CD4-positive, alpha-beta T cell treated with Interleukin-12 subunit alpha and Interleukin-12 subunit beta, for 1 hour (primary cell): ENCODE measurements at places on chromosomes 11 and 22.

DNA sequence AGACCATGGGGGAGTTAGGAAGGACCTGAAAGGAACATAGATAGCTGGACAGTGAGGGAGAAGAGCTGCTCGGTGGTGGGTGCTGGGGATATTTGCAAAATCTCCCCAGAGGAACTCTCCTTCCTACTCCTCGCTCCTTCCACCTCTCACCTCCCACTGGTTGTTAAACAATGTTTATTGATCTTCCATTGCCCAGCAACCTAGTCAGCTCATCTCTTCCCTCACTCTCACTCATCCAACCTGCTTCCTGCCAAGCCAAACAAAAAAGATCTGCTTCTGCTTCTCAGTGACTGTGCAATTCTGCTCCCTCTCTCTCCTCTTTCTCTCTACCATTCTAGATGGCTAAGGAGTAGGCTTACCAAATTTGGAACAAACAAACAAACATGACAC, 115.0 kb downstream of the SLC1A2 start:
- peak; percentile 24 for DNase-seq

GRCh38 chr22:47163481-47163855, 401.0 kb downstream of the TBC1D22A start:
- no peak for DNase-seq

DNA sequence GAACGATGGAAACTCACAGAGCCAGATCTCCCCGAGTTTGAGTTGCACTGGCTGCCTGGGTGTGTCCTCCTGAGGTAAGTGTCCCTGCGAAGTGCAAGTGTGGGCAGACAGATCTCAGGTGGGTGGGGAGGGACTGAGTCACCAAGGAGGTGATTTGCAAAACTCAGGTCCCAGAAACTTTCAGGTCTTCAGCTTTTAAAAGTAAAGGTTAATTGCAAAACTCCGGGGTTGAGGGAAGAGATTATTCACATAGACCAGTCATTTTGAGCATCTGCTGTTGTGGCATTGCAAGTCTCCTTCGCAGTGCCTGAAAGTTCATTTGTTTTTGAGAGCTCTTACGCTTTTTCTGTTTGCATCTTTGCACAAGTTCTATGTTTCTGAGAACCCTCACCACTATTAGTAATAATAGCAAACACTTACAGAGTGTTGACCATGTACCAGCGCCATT, 7.1 kb downstream of the CD44 start:
- DNase-seq: peak; percentile 68

DNA sequence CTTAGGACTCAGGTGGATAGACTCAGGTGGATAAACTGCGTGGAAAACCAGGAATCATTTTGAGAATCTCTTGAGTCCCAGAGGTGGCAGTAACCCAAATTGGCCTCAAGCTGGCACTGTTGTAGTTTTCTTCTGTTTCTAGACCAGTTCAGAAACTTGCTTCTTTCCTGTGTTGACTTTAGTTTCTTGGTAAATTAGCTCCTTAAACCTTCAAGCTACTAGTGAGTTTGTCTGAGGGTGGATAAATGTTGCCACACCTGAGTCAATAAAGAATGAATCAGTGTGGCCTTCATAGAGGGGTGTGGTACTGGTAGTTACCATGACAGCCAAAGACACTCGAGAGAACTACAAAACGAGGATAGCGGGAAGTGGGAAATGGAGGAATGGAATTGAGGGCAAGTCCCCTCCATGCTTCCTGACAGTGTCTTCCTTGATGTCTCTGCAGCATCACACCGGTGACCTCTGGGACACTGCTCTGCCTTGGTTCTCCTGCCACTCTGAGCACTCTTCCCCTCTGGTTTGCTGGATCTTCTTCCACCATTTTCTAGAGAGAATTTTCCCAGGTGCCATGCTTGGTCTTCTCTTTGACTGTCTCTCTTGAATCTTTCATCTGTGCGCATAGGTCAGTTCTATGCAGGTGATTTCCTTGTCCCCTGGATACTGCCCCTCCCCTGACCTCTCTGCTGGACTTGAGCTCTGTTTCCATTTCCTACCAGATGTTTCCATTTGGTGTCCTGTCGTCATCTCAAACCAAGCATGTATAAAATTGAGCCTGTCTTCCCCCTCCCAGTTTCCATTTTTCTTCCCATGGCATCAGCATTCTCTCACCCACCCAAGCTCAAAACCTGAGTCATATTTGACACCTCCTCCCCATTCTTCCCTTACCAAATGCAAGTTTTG, 7.2 kb downstream of the POLD4 start:
- DNase-seq: peak; percentile 46

GRCh38 chr11:122634501-122634900, 21.0 kb upstream of the UBASH3B start:
- no peak for DNase-seq

DNA sequence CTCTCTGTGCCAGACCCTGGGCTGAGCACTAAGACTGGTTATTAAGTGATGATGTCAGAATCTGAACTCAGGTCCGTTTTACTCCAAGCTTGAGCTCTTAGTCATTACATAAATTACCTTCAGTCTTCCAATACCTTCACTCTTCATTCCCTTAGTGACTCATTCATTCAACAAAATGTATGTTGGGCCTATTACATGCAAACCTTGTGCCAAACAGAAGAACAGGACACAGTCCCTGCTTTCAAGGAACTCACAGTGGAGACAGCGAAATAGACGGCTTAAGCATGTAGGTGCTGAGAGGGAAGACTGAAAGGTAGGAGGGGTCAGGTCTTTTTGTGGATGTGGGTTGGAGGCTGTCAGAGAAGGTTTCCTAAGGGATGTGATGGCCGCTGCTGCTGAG, 3.3 kb downstream of the KCTD14 start:
- DNase-seq: no peak

DNA sequence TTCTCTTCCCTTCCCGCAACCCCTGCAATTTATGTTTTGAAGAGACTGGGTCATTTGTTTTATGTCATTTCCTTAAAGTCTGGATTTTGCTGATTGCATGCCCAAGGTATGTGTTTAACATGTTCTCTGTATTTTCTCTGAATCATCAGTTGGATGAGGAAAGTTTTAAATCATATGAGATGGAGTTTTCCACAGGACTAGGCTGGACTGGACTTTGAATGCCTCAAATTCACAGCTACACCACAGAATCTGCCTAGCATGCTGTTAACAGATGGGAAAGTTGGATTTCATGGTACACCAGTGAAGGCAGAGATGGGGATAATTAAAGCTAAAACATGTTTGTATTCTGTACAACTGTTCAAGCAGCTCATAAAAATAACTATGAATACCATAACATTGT, 62.6 kb downstream of the CWC15 start:
- no peak for DNase-seq

DNA sequence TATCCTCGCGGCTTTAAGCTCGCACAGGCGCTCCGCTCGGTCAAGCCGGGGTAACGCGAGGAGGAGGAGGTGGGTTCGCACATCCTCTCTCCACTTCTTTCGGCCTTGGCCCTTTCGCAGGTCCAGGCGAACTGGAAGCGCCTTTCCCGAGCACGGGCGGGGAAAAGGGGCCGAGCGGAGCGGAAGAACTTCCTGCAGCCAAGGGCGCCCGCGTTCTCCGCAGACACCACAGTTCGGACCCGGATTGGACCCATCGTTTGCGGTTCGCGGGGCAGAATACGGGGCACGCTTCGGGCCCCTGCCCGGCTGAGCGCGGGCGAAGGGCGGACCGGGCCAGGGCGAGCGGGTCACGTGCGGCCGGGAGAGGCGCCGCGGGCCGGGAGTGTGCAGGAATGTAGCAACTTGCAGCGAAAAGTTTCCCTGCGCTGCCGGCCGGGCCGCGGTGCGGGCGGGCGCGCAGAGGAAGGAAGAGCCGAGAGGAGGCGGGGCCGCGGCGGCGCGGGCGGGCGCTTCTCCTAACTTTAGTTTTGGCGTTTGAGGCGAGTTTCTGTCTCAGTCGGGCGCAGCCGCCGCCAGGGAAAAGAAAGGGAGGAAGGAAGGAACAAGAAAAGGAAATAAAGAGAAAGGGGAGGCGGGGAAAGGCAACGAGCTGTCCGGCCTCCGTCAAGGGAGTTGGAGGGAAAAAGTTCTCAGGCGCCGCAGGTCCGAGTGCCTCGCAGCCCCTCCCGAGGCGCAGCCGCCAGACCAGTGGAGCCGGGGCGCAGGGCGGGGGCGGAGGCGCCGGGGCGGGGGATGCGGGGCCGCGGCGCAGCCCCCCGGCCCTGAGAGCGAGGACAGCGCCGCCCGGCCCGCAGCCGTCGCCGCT, at the start of gene YAP1:
YAP1 (plus strand) TSS at position 552 of the 865 bp plus-strand sequence. CDS start 402 bp downstream, outside the sequence.
- peak; percentile 67 for DNase-seq

DNA sequence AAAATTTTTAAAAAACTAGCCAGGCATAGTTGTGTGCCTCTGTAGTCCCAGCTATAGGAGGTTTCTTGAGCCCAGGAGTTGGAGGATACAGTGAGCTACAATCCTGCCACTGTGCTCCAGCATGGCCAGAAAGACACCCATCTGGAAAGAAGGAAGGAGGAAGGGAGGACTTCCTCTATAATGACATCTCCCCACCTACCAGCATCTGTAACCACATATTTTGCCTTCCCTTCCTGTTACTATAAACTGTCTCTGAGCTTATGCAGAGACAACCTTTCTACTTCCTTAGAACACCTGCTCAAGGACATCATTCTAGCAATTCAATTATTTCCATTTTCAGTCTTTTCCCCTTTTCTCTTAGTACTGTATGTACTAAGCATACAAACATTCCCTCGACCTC, 2.2 kb upstream of the NUP160 start:
- DNase-seq: peak; percentile 25

GRCh38 chr22:19060356-19061009, 61.7 kb downstream of the DGCR2 start:
- no peak for DNase-seq

DNA sequence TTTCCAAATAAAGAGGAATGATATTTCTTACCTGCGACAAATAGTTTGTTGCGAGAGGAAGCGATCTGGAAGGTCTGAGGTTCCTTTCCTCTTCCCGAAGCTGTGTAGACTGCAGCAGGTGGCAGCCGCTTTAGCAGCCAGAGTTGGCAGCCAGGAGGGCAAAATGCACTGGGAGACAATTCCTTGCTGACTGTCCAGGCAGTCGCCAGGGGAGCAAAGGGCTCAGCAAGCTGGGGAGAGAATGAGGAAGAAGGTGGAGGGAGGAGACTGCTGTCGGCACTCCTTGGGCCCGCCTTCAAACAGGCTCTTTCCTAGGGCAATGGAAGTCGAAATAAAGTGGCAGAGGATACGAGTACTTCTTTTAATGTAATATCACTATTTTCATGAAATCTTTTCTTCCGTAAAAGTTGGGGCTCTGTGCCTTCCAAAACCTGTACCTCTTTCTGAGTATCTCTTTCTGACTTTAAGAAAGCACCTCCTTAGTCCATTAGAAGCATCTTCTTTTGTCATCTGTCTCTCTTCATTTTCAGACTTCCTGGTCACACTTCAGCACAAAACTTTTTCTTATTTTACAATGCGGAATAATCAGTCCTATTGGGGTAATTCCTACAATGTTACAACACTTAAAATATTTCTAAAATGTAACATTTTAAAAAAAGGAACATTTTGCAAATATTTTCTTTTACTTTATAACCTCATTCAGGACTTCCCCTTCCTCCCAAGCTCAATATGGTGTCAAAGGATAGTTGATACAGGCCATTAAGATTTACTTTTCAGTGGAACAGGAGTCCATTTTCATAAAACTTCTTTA, at the start of gene IL18:
IL18 (minus strand) TSS at position 220 of the 811 bp plus-strand sequence. CDS start 9,041 bp downstream, outside the sequence.
- peak; percentile 5 for DNase-seq

- no peak for DNase-seq
Observed at GRCh38 chr11:102188488-102188887, 78.2 kb downstream of the YAP1 start.

- no peak for DNase-seq
Observed at GRCh38 chr11:29135504-29135903, 881.3 kb downstream of the KCNA4 start.

GRCh38 chr11:117230286-117230961, 1.4 kb downstream of the PCSK7 start:
- DNase-seq: peak; percentile 65

DNA sequence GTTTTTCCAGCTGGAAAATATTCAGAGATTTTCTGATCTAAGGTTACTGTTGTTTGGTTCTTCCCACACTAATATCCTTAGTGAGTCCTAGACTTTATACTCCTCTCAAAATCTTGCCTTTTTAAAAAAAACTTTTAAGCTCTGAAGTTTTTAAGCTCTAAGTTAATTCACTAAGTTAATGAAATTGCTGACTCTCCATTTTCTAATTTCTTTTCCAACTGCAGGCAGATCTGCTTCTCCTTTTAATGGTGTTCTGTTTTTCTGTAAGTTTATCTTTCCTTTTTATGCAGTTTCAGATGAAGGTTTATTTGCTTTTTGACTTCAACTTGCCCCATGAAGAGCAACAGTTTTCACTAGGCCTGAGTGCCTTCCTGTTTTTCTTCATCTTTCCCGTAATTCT, 125.8 kb upstream of the ARHGAP42 start:
- no peak for DNase-seq

DNA sequence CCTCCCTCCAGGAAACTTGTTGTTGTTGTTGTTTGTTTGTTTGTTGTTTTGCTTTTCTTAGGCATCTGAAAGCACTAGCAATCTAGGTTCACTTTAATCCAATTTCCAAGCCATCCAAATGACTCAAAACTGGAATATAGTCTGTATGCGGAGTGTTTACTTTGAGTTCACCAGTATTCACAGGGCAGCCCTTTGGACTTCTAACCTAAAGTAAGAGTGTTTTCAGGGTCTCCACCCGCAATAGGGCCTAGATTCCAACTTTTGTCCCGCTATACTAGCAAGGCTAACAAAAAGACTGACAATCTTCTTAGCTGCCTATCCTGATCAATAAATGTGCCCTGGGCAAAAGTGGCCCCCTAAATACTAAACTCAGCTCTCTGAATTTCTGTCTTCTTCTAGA, 13.6 kb downstream of the PGM2L1 start:
- no peak for DNase-seq

GRCh38 chr11:108838792-108839105, 173.9 kb downstream of the DDX10 start:
- no peak for DNase-seq
